ENCODE measurements at places on chromosomes 4 and X.

DNA sequence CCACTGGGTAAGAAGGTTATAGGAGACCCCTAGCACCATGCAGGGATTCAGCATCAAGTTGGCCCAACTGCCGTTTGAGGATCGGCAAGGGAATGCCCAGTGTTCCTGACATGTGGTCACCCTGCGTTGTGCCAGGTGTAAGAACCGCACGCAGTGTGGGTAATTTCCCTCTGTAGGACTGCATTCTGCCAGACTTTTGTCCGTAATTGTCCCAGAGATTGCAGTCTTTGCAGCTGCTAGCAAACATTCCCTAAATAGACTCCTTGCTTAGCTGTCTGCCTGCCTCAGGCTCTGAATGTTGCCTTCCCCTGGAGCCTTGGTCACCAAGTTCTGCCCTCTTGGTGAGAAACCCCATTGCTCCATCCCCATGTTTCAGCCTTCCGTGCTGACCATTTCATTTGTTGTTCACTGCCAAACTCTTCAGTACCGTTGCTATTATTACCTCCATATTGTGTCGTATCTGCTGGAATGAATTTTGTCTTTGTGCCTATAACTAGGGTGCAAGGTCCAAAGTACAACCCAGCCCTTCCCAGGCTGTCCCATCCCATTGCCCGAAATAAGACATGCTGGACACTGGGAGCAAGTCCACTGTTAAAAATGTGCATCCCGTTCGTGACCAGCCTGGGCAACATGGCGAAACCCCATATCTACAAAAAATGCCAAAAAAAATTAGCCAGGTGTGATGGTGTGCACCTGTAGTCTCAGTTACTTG is 53.8 kb upstream of the USP9X start:
- H3K4me3 ChIP-seq = no peak overlapping the region
- no peak overlapping the region for H3K27ac ChIP-seq

- no peaks in the 10 kb centered on the region for H3K27me3 ChIP-seq
- no peak for DNase-seq
- no peaks in the 10 kb centered on the region for H3K36me3 ChIP-seq
Observed at GRCh38 chr4:3836756-3837601, 70.8 kb downstream of the ADRA2C start.

- H3K27me3 ChIP-seq = no peaks in the 10 kb centered on the region
- no peak for DNase-seq
- H3K4me1 ChIP-seq = peaks cover 12% of the 10 kb centered on the region
- no peaks in the 10 kb centered on the region for H3K36me3 ChIP-seq
Observed at GRCh38 chr4:141037446-141037845, 95.8 kb downstream of the RNF150 start.

- H3K36me3 ChIP-seq = no peaks in the 10 kb centered on the region
- H3K4me3 ChIP-seq = no peak overlapping the region
- DNase-seq = no peak
- no peaks in the 10 kb centered on the region for H3K27me3 ChIP-seq
- no peaks in the 10 kb centered on the region for H3K4me1 ChIP-seq
Observed at GRCh38 chrX:55484948-55485347, 4.7 kb downstream of the USP51 start.

DNA sequence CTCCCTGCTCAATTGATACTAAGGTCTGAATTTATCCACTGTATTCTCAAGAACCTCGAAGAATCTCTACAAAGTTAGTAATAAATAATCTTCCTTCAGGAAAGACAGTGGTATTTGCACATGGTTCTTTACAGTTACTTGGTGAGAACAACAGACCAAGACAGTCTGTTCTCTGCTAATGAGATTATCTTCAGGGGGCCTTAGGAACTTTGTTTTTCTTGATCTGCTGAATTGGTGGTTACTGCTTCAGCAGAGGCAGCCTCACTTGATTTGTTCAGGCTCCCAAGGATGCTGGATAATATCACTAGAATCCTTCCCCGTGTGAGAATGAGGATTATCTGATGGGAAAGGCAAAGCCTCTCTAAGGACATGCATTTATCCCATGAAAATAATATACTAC is 64.8 kb downstream of the CBR4 start:
- DNase-seq = no peak
- no peak overlapping the region for H3K27ac ChIP-seq
- H3K4me1 ChIP-seq = no peaks in the 10 kb centered on the region
- H3K27me3 ChIP-seq = no peaks in the 10 kb centered on the region
- no peak overlapping the region for H3K4me3 ChIP-seq
- H3K36me3 ChIP-seq = no peaks in the 10 kb centered on the region

GRCh38 chr4:22356987-22357596 is 158.8 kb downstream of the ADGRA3 start:
- no peak overlapping the region for H3K4me3 ChIP-seq
- H3K27ac ChIP-seq = no peak overlapping the region
- DNase-seq = no peak
- H3K36me3 ChIP-seq = no peaks in the 10 kb centered on the region
- no peaks in the 10 kb centered on the region for H3K27me3 ChIP-seq

DNA sequence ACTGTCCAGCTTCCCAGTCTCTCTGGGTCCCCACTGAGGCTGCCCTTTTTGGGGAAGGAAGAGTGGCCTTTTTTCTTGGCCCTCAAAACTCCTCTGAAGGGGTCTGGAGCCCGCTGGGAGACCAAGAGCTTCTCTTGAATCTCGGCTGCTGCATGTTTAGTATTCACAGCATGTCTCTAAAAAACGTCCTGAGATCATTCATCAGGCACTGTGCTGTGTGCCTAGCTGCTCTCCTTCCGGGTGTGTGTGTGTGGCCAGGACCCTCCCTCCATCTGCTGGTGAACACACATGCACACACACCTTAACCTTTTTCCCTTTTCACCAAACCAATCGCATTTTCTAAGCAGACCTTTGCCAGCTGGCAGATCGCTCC is 841 bp upstream of the FRMPD3 start:
- no peaks in the 10 kb centered on the region for H3K27me3 ChIP-seq
- H3K36me3 ChIP-seq = no peaks in the 10 kb centered on the region
- no peak overlapping the region for H3K27ac ChIP-seq
- peak overlapping the region; percentile 64 for H3K4me3 ChIP-seq
- H3K4me1 ChIP-seq = no peaks in the 10 kb centered on the region
- no peak for DNase-seq

GRCh38 chr4:170395773-170396172 is 306.0 kb upstream of the AADAT start:
- no peaks in the 10 kb centered on the region for H3K4me1 ChIP-seq
- H3K4me3 ChIP-seq = no peak overlapping the region
- H3K27ac ChIP-seq = no peak overlapping the region
- DNase-seq = no peak
- no peaks in the 10 kb centered on the region for H3K27me3 ChIP-seq

DNA sequence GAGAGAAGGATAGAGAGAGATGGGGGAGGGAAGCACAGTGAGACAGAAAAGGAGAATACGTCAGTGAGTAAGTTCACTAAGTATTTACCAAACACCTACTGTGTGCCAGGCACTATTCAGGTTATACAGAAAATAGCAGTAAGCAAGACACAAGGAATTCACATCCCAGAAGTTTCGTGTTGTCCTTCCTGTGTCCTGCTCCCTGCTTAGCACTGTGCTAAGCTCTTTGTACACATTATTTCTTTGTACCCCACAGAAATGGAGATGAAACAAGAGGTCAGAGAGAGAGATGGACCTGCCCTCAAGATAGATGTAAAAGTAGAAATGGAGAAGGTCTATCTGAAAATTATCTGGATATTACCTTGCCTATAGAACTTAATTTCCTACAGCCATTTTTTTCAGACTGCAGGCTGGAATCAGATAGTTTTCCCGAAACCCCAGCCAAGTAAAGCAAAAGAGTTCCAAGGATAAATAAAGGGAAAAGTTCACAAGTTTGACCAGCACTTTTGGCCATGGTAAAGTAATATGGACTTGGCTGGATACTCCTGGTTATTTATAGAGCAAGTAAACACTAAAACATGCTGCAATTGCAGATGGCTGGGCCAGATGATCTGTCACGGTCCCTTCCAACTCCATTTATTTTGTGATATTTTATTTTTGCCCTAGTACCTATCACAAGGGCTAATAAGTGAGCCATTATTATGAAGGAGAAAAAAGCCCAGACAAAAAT is 353.7 kb upstream of the SLC7A11 start:
- no peaks in the 10 kb centered on the region for H3K36me3 ChIP-seq
- H3K27me3 ChIP-seq = no peaks in the 10 kb centered on the region
- H3K4me1 ChIP-seq = peaks cover 37% of the 10 kb centered on the region
- no peak overlapping the region for H3K4me3 ChIP-seq

- H3K4me1 ChIP-seq = no peaks in the 10 kb centered on the region
- no peak for DNase-seq
- H3K4me3 ChIP-seq = no peak overlapping the region
- no peaks in the 10 kb centered on the region for H3K36me3 ChIP-seq
- no peaks in the 10 kb centered on the region for H3K27me3 ChIP-seq
- H3K27ac ChIP-seq = no peak overlapping the region
Observed at GRCh38 chr4:154916068-154916467, 135.0 kb downstream of the RBM46 start.

GRCh38 chr4:171582961-171583581 is 230.1 kb upstream of the GALNTL6 start:
- no peak overlapping the region for H3K27ac ChIP-seq
- H3K4me1 ChIP-seq = no peaks in the 10 kb centered on the region
- H3K4me3 ChIP-seq = no peak overlapping the region
- no peaks in the 10 kb centered on the region for H3K36me3 ChIP-seq
- H3K27me3 ChIP-seq = no peaks in the 10 kb centered on the region
- no peak for DNase-seq

GRCh38 chr4:182600093-182600492 is 317.1 kb downstream of the DCTD start:
- H3K27me3 ChIP-seq = no peaks in the 10 kb centered on the region
- H3K4me1 ChIP-seq = no peaks in the 10 kb centered on the region
- no peak overlapping the region for H3K4me3 ChIP-seq
- DNase-seq = no peak
- no peak overlapping the region for H3K27ac ChIP-seq

- no peak overlapping the region for H3K27ac ChIP-seq
- H3K27me3 ChIP-seq = no peaks in the 10 kb centered on the region
- no peak overlapping the region for H3K4me3 ChIP-seq
- no peaks in the 10 kb centered on the region for H3K4me1 ChIP-seq
- H3K36me3 ChIP-seq = no peaks in the 10 kb centered on the region
Observed at GRCh38 chr4:174709526-174709925, 119.5 kb downstream of the GLRA3 start.

DNA sequence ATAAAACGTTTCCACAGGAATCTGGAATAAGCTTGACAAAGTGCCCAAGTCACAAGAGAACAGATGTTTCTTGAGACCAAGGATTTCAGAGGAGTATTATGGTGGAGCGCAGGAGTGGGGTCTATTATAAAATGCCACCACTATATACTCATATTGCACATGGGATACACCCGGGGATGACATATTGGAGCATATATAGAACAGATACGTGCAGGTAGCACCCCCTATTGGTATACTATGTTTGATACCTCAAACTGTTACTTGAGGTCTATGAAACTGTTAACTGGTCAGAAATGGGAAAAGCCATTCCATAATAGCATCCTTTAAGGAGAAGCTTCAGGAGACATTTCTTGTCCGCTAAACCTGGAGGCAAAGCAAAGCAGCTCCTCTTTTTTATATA is 86.0 kb downstream of the PCYT1B start:
- no peak for DNase-seq
- H3K27me3 ChIP-seq = no peaks in the 10 kb centered on the region

DNA sequence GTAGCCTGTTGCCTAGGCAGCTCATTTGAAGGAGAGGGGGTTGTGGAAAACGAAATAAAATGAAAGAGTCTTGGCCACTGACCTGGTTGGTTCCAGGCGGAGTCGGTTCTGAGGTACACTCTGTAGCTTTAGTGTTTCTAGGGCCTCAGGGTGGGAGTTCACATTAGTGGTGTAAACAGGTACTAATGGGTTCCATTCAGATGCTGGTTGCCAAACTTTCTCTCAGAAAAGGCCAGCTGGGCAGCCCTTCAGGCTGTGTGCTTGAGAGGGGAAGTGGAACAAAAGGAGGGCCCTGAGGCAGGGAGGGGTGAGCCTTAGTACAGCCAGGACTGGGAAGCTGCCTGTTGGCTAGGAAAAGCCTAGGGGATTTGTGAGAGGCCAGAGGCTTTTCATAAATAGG is 24.8 kb downstream of the NHSL2 start:
- no peak overlapping the region for H3K4me3 ChIP-seq
- DNase-seq = no peak
- no peaks in the 10 kb centered on the region for H3K27me3 ChIP-seq
- no peaks in the 10 kb centered on the region for H3K36me3 ChIP-seq

DNA sequence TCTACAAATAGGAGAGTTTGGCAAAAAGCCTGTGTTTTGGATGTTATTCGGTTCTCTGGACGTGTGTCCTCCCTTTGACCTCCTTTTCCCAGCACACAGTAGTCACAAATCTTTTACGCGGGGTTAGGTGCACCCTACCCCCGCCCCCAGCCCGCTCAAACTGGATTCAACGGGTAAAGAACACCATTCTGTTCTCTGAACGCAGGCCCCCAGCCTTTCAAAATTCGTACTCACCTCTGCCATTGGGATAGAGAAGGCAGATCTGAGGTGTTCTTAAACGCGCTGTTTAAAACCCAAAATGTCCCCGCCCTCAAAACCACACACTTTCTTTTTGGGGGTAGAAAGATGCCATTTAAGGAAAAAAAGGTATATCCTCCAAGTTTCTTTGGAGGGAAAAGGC is 2.7 kb downstream of the LEF1 start:
- H3K36me3 ChIP-seq = no peaks in the 10 kb centered on the region
- no peak overlapping the region for H3K27ac ChIP-seq
- H3K4me1 ChIP-seq = peaks cover 34% of the 10 kb centered on the region
- no peak for DNase-seq

- DNase-seq = no peak
- H3K36me3 ChIP-seq = no peaks in the 10 kb centered on the region
- no peaks in the 10 kb centered on the region for H3K4me1 ChIP-seq
- no peak overlapping the region for H3K27ac ChIP-seq
- H3K4me3 ChIP-seq = no peak overlapping the region
Observed at GRCh38 chr4:1673671-1674070, 10.4 kb downstream of the FAM53A start.

- H3K27ac ChIP-seq = no peak overlapping the region
- no peaks in the 10 kb centered on the region for H3K27me3 ChIP-seq
- no peak for DNase-seq
- no peak overlapping the region for H3K4me3 ChIP-seq
Observed at GRCh38 chr4:42646013-42646784, 10.7 kb downstream of the ATP8A1 start.

All from thoracic aorta (tissue), 2 donors.